ENCODE measurements at places on chromosomes 16 and 17. TPM values are rescaled to one million over a fixed set of nuclear protein-coding genes. Genes with fewer than 3 reads are reported as not detected.

GRCh38 chr16:53881371-53881770 is 177.4 kb downstream of the FTO start:
- DNase-seq: no peak

GRCh38 chr17:44256671-44257070 is 11.3 kb downstream of the SLC4A1 start:
- DNase-seq: no peak

The PRR29 gene
- total RNA-seq: not detected

The TBC1D3G gene
- total RNA-seq: not detected

The ASB16 gene
- 13.2 TPM for total RNA-seq

Data from heart right ventricle (tissue), 16 donors.